ENCODE measurements at places on chromosomes 12 and 14.

DNA sequence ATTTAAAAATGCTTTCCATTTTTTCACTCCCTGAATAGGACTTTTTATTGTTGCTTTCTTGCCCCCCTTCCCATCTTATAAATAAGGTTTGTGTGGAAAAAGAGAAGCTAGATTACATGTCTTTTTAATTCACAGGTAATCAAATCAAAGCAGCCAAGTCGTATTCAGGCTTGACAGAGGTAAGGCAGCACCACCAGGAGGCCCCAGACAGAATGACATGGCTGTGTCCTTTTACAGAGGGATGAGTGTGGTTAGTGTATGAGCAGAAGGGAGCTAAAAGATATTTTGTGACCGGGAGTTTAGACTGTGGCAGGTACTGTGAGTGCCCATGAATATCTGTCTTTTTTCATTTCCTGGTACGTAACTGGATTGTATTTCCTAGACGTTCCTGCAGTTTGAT is 596.1 kb downstream of the ETNK1 start:
- DNase-seq, result peak; percentile 20

- no peak for DNase-seq
Observed at GRCh38 chr14:101619484-101619883, 58.2 kb downstream of the DIO3 start.

DNA sequence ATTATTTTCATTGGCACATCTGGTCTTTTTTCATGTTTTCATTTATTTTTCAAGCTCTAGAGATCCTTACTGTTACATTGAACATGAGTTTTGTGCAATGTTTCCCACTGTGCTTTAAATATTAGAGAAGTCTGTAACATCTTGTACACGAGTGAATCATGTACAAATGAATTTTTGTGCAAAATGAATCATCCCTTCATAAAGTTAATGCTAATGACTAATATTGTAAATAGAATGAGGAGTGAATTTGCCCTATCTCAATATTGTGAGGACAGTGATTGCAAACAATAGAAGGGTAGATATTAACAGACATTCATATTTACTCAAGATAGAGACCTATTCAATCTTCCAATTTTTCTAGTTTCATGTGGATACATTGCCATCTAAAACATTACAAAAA is 463.3 kb upstream of the FOXG1 start:
- no peak for DNase-seq

- no peak for DNase-seq
Observed at GRCh38 chr12:45587012-45587411, 142.5 kb upstream of the ARID2 start.

GRCh38 chr12:114018669-114019068 is 52.5 kb upstream of the RBM19 start:
- peak; percentile 20 for DNase-seq

DNA sequence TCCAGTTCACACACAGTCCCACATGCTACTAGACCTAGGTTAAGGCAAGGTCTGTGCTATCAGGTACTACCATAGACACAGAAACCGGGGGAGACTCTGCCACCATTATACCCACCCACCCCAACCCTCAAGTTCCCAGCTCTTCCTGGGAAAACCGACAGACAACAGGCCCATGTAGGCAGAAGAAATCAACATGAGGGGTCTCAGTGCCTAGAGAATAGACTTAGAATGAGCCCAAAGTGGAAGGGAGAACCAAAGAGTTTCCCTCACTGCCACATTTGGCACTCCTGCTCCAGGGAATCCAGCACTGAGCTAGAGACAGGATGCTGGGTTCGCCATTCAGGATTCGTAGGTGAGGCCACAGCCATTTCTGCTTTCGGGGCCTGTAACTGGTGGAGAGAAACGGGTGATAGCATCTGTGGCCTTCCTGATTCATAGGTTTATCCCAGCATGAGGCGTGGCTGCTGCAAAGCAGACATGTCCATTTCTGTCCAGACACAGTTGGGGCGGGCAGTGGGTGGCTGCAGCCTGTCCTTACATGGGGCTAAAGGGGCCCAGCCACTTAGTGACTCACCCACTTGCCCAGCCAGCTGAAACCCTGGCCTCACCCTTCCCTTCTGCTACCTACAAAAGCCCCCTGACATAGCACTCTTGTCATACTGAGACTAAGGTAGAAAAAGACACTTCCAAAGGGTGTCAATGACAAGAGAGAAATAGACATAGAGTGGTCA is 69.4 kb downstream of the IRF2BPL start:
- DNase-seq, result no peak
